ENCODE measurements at places on chromosomes 5 and 9. TPM values are rescaled to one million over a fixed set of nuclear protein-coding genes. Genes with fewer than 3 reads are reported as not detected.

FOXD4L5 gene
- total RNA-seq, result 0.15 TPM

SPINK6 gene
- not detected for total RNA-seq

PRSS3 gene
- total RNA-seq, result 11.1 TPM

SARDH gene
- total RNA-seq, result 5.1 TPM

SPATA9 gene
- total RNA-seq, result 0.29 TPM

SCGB3A2 gene
- total RNA-seq, result not detected
